Stimulated activated naive CD8-positive, alpha-beta T cell treated with anti-CD3 and anti-CD28 coated beads, Interleukin-15, Interleukin-2, amounts not matched to agents 100 U/mL and 50 U/mL, for 24 hours (primary cell): ENCODE measurements at places on chromosomes 6 and 20.

- no peak for DNase-seq
Observed at GRCh38 chr6:102154176-102154575, 760.7 kb downstream of the GRIK2 start.

- DNase-seq = peak; percentile 37
Observed at GRCh38 chr6:31202259-31203166, 32.0 kb upstream of the POU5F1 start.

GRCh38 chr6:134678436-134678889, 271.4 kb downstream of the ALDH8A1 start:
- DNase-seq = no peak

DNA sequence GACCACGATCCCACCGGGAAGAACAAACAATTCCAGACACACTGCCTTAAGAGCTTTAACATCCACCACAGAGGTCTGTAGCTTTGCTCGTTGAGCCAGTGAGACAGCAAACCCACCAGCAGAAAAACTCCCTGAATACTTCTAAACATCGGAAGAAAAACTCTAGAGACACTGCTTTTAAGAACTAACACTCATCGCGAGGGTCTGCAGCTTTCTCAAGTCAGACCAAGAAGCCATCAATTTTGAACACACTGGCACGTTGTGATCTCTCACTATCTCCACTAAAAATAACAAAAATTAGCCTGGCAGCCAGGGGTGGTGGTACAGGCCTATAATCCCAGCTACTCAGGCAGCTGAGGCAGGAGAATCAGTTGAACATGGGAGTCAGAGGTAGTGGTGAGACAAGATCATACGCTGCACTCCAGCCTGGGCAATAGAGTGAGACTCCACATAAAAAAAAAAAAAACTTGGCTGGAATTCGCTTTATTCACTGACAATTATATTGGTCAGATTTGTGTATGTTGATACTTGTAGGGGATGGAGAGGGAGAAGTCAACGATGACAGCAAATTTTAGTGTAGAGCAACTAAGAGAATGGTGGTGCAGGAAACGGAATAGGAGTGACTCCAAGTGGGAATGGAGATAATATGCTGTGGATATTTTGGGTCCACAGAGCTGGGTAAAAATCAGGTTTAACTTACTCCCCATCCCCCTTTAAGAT, 860 bp upstream of the TMEM14C start:
- no peak for DNase-seq

- DNase-seq = no peak
Observed at GRCh38 chr20:44601236-44601671, 18.9 kb downstream of the PKIG start.

DNA sequence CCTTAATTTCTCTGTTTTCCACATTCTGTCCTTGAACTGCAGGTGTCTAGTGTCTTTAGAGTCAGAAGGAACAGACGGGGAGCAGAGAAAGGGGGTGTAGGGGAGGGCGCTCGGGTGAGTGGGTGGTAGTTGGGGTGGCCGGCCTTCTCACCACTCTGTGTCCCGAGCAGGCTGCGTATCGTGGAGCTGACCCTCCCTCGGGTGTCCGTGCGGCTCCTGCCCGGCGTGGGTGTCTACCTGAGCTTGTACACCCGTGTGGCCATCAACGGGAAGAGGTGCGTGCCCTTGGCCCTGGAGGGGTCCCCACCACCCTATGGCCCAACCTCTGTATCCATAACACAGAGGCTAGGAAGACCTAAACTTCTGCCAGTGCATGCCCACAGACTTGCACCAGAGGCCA, 5.3 kb downstream of the BPIFB4 start:
- no peak for DNase-seq

GRCh38 chr6:12760911-12761310, 44.3 kb downstream of the PHACTR1 start:
- no peak for DNase-seq

- no peak for DNase-seq
Observed at GRCh38 chr6:148166339-148166968, 176.2 kb upstream of the SASH1 start.

DNA sequence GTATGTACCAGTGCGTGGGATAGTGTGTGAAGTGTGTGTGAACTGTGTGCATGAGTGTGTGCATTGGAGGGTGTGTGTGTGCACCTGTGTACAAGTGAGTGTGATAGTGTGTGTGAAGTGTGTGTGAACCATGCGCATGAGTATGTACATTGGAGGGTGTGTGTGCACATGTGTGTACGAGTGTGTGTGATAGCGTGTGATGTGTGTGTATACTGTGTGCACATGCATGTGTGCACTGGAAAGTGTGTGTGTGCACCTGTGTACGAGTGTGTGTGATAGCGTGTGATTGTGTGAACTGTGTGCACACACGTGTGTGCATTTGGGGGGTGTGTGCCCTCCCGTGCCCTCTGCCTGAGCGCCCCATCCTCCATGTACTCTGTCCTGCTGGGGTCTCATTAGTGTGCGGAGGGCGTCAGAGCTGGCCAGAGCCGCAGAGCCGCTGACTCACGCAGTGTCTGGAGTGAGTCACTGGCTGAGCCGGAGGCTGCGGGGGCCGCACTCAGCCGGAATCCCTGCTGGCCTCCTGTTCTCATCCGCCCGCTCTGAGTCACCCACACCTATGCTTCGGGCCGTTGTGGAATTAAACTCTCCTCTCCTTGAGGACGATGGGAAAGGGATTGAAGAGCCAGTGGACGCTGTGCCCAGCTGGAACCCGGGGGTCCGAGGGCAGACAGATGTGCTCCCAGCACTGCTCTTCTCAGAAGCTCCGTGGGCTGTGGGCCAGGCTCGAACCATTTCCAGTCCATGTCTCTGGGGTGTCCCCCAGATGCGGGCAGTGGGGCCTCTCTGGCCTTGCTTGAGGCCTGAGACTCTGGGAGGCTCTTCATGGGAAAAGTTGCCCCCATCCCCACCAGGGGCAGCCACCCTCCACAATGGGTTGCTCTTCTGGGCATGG, 27.3 kb upstream of the STX16 start:
- no peak for DNase-seq

DNA sequence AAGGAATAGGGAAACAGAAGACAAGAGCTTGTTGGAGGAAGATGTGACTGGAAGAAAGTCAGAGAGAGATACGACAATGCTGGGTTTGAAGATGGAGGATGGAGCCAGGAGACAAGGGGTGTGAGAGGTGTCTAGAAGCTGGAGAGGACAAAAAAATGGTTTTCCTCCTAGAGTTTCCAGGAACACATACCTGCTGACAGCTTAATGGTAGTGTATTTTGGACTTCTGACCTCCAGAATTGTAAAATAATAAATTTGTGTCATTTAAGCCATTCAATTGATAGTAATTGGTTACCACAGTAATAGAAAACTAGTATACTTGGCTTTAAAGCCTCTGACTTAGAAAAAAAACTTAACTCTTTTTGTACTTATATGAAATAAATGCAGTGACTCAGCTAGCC, 3.6 kb downstream of the AIG1 start:
- no peak for DNase-seq

DNA sequence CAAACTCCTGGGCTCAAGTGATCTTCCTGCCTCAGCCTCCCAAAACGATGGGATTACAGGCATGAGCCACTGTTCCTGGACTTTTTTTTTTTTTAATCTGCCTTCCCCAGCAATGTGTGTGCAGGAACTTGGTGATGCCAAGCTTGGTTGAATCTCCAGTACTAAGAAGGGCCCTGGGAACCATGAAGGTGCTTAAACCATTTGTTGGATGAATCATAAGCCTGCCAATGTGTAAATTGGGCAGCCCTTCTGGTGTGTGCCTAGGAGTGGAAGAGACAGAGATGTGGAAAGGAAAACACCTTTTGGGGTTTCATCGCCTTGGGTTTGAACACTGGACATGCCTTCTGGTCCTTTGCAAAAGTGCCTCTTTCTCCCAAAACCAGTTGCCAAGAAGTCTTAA, 7.1 kb upstream of the SPO11 start:
- no peak for DNase-seq

- DNase-seq = no peak
Observed at GRCh38 chr6:46618726-46619125, 33.9 kb downstream of the CYP39A1 start.

DNA sequence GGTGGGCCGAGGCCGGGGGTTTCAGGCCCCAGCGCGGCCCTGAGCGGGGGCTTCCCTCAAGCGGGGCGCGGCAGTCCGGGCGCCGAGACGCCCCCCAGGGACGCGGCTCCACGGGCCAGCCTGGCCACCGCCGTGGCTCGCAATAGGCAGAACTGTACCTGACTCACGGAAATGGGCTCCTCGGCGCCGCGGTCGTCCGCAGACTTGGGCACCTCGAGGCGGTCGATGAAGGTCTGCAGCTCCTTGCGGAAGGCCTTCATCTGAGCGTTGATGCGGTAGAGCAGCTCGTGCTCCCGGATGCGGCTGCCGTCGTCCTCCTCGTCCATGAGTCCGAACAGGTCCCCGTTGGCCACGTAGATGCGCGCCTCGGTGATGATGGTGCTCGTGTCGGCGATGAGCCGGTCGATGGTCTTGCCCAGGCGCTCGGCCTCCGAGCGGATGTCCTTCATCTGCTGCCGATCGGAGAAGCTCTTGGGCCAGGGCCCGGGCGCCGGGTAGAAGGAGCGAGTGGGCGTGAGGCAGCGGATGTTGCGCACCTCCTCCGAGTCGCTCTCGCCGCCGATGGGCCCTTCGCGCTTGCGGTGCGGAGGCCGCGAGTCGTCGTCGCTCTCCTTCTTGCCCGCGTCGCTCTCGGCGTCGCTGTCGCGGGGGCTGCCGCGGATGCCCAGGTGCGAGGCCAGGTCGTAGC, 16.1 kb upstream of the KIAA0408 start:
- DNase-seq = no peak

GRCh38 chr6:44203955-44204354, 12.8 kb upstream of the MYMX start:
- DNase-seq = no peak

GRCh38 chr6:78525976-78526375, 341.4 kb upstream of the IRAK1BP1 start:
- no peak for DNase-seq

- no peak for DNase-seq
Observed at GRCh38 chr20:20606050-20606449, 106.4 kb downstream of the RALGAPA2 start.

GRCh38 chr20:9322661-9323060, 191.7 kb upstream of the LAMP5 start:
- DNase-seq = no peak

DNA sequence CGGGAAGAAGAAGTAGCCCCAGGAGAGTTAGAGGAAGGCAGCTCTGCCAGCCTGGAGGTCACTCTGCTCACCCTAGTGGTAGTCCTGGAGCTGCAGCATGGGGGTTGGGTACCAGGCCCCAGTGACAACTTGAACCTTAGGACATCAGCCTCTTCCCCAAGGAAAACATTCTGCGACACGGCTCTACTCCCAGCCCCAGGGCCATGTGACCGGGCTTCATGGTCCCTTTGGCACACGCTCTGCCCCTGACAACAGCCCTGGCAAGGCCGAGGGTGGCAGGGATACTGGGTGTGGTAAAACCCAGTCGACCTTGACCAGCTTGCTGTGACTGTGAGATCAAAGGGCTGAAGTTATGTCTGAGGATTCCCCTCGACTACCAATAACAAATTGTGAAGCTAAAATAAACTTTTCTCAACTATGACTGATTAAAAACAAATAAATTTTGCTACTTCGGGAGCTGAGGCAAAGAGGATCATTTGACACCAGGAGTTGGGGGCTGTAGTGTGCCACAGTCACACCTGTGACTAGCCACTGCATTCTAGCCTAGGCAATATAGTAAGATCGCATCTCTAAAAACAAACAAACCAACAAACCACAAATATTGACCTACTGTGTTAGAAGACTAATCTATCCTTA, 24.4 kb upstream of the ARID1B start:
- DNase-seq = no peak

GRCh38 chr20:49695830-49696229, 17.8 kb downstream of the B4GALT5 start:
- no peak for DNase-seq

DNA sequence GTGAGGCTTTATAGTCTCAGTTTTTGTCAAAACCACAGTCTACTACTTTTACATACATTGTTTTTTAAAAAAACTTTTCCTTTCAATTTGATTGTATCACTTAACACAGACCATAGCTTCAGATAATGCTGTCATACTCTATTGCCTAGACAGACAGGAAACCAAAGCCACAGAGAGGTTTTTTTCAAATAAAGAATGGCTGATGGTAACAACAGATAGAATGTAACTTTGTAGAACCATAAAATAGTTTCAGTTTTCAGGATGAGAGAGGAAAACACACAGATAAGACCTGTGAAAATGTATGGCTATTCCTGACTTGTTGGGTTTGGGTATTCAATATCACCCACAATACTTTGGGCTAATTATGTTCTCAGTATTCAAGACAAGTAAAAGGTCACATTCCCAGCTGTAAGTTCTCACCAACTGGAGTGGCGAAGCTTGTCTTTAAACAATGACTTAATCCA, 94.0 kb downstream of the ADGRG6 start:
- no peak for DNase-seq

- DNase-seq = no peak
Observed at GRCh38 chr6:64679416-64679815, 1027.6 kb downstream of the EYS start.

DNA sequence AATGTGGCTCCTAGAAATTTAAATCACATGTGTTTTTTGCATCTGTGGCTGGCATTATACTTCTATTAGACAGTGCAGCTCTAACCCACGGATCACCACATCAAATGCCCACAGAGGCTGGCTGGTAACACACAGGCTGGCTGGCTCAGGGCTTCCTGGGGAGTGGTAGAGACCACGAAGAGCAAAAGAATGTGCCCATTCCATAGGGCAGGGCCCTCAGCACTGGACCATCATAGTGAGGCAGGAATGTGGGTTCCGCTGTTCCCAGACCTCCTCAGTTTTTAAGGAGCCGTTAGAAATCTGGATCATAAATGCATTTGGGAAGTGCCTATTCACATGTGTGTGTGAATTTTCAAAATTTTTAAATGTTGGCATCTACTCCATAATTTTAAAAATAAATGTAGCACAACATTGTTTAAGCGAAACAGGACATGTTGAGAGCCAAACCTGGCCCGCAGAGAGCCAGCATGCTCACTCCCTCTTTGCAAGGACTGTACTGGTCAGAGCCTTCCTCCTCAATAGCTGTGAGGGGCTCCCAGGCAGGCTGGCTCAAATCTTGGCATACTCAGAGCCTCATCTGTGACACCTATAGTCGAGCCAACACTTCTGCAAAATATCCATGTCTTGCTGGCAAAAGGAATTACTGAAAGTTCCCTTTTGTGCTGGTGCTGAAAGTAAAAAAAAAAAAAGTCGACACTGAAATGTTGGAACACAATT, 190.5 kb downstream of the FNDC1 start:
- no peak for DNase-seq

DNA sequence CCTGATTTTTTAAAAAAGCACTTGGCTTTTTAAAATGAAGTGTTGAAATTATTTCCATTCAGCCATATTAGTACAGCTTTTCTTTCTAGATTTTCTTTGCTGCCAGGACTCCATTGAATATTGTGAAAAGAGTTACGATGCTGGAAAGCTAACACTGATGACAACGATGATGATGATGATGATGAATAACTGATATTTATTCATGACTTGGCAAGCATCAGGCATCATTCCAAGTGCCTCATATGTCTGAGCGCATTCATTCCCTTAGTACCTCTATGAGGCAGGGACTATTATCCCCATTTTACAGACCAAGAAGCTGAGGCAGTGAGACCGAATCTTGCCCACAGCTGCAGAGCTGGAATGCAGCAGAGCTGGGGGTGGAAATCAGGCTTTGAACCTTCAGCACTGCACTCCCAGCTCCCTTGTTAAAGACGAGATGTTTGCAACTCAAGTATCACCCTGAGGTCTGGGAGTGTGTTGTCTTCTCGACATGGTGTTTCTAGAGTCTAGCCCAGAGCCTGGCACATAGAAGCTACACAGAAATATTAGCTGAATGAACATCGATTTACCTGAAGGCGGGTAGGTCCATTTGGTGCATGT, 85.5 kb upstream of the FRMD1 start:
- no peak for DNase-seq
